ENCODE measurements at places on chromosomes 2 and 18.

DNA sequence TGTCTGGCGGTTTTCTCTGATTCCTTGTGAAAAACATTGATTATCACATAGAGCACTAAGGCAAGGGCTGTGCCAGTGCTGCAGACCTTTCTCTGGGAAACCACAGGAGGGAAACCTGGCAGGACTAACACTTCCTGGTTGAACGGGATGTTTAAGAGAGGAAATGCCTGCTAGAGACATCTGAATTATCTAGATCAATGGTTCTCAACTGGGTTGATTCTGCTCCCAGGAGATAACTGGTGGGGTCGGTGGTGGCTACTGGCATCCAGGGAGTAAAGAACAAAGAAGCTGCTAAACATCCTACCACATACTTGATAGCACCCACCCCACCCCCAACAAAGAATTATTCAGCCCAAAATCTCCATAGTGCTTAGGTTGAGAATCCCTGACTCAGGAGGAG lies 37.5 kb downstream of the DDX18 start:
- DNase-seq: no peak

DNA sequence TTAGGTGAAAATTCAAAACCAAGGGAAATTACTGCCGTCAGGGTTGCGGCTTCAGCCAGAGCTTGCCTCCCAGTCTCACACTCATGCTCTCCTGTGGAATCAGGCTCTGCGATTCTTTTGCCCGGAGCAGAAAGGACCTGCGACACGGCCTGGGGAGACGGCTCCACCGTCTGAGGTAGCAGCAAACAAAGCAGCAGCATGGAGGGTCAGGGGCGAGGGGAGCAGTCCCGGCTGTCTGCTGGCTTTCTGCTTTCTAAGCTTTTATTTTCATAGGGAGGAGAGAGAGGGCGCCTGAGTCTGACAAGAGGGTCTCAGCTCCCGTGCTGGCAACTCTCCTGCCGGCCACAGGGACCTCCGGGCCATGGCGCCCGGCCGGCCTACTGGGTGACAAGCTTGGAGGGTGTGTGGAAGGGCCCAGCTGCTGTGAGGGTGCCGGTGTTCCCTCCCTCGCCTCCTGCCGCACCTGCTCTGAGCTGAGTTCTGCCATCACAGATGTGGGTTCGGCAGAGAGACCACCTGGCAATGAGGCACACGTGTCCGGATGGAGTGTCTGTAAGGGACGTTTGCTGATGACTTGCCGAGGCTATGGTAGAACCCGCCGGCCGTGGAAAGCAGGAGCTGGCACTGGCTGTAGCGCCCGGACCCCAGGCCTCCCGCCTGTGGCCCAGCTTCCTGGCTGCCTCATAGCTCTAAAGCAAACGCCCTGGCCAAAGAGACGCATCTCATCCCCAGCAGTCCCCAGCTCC lies 66.2 kb upstream of the CTDP1 start:
- DNase-seq: no peak

DNA sequence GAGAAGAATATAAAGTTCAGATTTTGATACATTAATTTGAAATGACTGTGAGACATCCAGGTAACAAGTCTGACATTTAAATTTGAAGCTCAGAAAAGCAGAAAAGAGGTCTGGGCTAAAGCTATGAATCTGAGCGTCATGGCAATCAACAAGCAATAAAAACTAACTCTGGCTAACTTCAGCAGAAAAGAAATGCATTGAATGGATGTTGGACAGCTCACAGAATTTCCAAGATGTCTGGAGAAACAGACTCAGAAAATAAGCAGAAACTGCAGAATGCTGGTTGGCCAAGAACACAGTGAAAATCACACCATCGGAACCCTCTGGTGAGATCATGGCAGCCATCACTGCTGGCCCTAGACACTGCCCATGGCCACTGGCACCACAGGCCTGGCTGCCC lies 366.6 kb downstream of the METTL4 start:
- DNase-seq: no peak

DNA sequence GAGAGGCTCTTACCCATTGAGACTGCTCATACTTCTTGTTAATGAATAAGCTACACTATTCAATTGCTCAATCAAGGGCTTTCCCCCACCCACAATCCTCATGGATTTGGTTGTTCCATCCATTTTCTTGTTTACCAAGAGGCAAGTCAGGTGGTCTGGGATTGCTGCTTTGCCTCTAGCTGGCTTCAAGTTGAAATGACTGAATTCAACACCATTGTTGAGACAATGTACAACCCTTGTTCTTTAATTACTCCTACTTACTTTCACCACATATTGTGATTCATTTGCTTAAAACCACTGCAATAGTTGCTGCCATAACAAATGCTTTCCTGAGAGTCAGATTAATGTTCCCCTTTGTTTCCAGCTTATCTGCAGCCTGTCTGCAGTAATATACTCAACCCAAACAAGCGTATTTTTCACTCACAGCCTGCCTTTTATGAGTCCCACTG lies 532.2 kb downstream of the RIT2 start:
- DNase-seq: no peak

- DNase-seq: no peak
Observed at GRCh38 chr18:33459612-33460011, 19.1 kb upstream of the CCDC178 start.

GRCh38 chr18:65990944-65991708 lies 240.3 kb downstream of the CDH7 start:
- DNase-seq: no peak

DNA sequence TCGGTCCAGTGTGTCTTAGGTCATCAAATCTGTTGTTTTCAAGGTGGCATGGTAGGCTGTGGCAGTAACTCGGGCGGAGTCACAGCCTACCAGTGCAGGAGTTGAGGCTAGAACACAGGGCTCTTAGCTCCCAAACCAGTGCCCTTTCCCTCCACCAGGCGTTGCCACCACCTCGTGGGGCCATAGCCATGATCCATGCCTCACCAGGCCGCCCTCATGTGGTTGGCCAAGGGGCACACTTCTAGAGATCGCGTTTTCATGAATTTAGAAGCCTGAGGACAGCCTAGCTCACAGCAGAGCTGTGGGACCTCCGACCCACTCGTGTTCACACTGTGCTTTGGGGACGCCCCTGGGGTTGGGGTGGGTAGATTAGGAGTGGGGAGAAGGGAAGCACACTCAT lies 10.6 kb downstream of the SEC11C start:
- DNase-seq: no peak

DNA sequence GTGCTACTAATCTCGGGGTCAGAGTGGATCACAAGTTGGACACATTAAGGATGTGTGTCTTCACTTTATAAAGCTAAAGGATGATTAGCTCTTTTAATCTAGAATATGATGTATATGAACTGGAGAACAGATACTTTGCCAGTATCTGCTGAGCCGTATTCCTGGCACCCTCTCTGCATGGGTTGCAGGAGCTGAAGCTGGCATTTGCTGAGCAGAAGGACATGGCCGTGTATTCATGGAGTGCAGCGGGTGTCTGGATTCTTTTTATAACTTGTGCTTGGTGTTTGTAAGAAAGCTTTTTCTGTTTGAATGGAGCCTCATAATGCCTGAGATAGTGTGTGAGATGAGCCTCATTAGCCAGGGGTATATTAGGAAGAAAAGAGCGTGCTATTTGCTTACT lies 103.9 kb upstream of the MCFD2 start:
- DNase-seq: no peak

DNA sequence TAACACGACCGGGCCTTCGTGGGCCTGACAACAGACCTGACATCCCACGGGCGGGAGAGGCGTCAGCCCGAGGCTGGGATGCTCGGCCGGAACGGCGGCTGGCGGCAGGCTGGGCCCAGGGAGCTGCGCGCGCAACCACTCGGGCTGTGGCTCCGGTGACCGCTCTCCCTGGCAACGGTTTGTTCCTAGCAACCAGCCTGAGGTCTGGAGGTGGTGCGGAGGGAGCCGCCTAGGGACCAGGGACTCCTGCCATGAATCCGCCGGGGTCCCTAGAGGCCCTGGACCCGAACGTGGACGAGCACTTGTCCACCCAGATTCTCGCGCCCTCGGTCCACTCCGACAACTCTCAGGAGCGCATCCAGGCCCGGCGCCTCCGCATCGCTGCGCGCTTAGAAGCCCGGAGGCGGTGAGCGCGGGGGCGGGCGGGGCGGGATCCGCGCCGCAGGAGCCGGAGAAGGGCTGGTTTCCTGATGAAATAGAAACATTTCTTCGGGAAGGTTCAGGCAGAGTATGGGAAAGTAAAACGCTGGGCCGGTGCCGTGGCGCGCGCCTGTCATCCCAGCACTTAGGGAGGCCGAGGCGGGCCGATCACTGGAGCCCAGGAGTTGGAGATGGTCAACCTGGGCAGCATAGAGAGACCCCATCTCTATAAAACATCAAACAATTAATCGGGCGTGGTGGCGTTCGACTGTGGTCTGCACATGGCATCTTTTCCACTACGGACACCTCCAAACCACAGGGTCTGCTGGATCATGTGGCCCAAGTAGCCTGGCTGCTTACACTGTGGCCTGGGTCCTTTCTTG lies at the start of gene DRC1:
Gene DRC1 (plus strand): TSS at position 182 of the 803 bp plus-strand sequence. CDS start 70 bp downstream, at position 252.
- no peak for DNase-seq

- no peak for DNase-seq
Observed at GRCh38 chr2:240481720-240482119, 46.3 kb downstream of the GPC1 start.

GRCh38 chr2:53559302-53559966 lies 208.2 kb upstream of the CHAC2 start:
- DNase-seq: no peak

DNA sequence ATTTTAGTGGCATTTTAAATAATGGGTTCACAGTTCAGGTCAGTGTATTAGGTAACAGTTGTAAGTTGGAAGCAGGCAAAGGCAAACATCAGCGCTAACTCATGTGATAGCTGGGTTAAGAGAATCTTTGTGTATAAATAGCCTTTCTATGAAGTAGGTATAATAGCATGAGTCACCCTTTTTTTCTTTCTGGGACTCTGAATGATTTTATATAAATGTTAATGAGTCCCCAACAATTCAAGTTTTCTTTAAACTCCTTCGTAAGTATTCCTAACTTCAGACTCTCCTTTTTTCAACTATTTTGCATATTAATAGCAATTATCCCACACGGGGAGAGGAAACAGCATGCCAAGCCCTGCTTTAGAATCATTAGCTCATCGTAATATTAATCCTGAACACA lies 384.3 kb downstream of the PIK3C3 start:
- DNase-seq: no peak

DNA sequence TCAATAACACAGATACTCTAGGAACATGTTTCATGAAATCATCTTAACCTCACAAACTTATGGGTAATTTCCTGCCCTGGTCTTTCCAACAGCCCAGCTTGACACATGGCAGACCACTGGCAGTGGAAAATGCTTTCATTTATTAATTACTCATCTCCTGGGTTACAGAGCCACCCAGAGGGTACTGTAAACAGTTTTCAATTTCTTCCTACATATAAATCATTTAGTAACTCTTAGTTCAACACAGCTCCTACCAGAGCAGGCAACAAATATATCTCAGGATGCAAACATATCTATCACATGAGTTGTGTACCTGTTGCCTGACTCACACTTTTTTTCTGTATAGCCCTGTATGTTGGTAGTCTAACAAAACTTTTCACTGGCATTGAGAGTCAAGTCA lies 99.2 kb upstream of the VRK2 start:
- no peak for DNase-seq

DNA sequence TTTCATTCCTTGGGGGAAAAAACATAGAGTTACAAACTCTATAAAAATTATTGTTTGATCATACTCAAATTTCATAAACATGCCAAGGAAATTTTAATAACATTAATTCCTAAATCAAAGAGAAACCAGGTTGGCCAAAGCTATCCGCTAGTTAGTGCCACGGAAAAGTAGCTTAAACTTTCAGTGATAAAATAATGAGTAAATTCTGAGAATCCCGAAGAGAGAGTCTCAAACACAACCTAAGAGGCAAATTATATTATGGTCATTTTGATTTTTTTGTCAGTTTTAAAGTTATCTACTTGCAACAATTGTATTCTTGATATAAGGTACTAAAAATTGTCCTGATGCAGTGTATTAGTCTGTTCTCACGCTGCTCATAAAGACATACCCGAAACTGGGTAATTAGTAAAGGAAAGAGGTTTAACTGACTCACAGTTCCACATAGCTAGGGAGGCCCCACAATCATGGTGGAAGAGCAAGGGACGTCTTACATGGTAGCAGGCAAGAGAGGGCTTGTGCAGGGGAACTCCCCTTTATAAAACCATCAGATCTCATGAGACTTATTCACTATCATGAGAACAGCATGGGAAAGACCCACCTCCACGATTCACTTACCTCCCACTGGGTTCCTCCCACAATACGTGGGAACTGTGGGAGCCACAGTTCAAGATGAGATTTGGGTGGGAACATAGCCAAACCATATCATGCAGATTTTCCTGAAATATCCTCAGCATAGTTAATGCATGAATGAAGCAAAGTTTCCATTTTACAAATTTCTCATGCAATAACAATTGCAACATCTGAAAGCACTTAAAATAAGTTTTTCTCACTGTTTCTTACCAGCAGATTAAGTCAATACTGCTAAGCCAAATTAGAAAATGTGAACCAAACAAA lies 205.9 kb upstream of the STK17B start:
- DNase-seq: no peak

DNA sequence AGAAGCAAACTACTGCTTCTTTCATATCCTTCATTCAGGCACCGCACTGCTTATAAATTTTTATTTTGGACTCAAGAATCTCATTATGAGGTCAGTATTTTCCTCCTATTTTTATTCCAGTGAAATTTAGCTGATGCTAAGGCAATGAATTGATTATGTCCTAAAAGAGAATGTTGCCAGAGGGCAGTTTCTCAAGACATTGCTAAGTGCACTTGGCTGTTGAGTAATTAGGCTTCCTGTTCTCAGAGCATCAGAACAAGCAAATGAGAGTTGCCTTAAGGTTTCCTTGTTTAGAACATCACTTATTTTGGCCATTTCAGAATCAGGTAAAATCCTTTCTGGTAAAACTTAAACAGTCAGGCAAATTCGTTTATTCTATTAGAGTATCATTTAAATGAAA lies 548.6 kb upstream of the ZEB2 start:
- DNase-seq: no peak

GRCh38 chr2:148653437-148653836 lies 8.9 kb downstream of the EPC2 start:
- DNase-seq: no peak

- no peak for DNase-seq
Observed at GRCh38 chr18:79422022-79422782, 26.5 kb downstream of the NFATC1 start.

GRCh38 chr18:10852385-10853303 lies 296.7 kb downstream of the PIEZO2 start:
- DNase-seq: no peak

DNA sequence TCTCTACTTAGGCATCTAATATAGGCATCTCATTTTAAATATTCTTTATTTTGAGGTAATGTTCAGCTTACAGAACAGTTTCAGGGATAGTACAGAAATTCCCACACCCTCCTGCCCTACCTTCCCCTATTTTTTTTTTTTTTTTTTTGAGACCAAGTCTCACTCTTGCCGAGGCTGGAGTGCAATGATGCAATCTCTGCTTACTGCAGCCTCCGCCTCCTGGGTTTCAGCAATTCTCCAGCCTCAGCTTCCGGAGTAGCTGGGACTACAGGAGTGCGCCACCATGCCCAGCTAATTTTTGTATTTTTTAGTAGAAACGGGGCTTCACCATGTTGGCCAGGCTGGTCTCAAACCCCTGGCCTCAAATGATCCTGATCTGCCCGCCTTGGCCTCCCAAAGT lies 97.6 kb downstream of the EPB41L5 start:
- DNase-seq: no peak

Data from effector memory CD4-positive, alpha-beta T cell (primary cell).